AG08395 (cell line): ENCODE measurements at places on chromosomes 5 and 9.

GRCh38 chr5:31415009-31415923 is 116.6 kb downstream of the DROSHA start:
- peak; percentile 18 for DNase-seq

DNA sequence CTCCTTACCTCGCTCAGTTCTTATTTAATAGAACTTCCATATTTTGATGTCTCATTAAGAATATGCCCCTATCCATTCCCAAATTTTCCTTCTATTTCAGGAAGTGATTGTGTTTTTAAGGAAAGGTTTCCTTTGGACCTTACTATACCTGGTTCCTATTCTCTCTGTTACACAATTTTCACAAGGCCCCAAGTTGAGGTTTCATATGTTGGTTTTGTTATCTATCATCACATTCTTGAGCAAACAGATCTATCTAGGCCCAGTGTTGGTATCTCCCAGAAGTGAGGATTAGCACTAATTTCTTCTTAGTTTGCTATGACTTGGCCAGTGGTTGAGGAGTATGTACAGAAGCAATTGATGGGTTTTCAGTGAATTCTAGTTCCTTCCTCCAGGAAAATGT is 41.5 kb downstream of the ALG2 start:
- DNase-seq, result no peak

DNA sequence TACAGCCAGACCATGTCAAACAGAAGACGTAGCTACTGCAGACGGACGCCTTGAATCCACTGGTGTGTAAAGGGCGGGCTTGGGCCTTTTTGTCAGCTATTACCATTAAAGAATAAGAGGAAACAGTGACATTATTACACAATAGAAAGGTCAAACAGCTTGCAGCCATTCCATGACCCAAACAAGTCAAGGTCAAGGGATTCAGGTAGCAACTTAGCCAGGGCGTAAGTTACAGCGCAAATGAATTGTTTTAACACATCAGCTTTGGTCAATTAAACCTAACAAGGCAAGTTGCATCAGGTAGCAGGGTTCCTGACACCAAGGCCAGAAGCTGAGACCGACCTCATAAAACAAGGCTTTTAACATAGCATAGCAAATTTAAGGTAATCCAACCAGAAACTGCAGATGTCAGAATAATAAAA is 15.3 kb downstream of the NFIB start:
- DNase-seq, result no peak

- DNase-seq, result no peak
Observed at GRCh38 chr5:150604010-150604409, 36.5 kb upstream of the SYNPO start.

- DNase-seq, result no peak
Observed at GRCh38 chr5:133275631-133276030, 223.8 kb downstream of the HSPA4 start.

DNA sequence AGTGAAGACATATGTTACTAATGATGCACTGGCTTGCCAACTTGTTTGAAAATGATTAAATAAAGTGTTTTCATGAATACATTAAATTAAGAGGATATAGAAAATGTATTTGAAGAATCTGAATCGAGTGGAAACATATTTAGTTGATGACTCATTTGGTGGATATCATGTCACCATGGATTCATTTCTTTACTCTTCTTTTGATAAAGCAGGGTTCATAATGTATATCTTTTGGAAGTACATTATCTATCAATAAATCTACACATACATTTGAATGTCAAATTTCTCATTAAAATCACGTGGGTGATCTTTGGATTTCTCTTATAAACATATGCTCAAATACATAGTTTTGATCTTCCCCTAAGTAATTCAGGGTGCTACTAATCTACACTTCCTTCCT is 1148.1 kb upstream of the ACO1 start:
- no peak for DNase-seq

DNA sequence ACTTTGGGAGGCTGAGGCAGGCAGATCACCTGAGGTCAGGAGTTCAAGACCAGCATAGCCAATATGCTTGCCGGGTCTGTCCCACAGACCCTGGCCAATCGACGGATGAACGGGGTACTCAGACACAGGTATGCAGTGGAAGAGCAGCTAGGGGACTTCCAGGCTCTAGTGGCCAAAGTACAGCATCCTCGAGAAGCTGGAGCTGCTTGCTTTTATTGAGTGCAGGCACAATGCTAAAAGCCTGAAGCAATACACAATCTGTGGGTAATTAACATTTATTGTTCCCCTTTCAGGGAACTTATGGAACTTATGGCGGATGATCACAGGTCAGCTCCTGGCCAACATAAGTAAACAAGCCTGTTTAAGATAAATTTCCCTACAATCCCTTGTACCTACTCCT is 32.8 kb upstream of the SEMA4D start:
- DNase-seq, result no peak

GRCh38 chr5:109410389-109411148 is 795 bp upstream of the PJA2 start:
- peak; percentile 48 for DNase-seq

DNA sequence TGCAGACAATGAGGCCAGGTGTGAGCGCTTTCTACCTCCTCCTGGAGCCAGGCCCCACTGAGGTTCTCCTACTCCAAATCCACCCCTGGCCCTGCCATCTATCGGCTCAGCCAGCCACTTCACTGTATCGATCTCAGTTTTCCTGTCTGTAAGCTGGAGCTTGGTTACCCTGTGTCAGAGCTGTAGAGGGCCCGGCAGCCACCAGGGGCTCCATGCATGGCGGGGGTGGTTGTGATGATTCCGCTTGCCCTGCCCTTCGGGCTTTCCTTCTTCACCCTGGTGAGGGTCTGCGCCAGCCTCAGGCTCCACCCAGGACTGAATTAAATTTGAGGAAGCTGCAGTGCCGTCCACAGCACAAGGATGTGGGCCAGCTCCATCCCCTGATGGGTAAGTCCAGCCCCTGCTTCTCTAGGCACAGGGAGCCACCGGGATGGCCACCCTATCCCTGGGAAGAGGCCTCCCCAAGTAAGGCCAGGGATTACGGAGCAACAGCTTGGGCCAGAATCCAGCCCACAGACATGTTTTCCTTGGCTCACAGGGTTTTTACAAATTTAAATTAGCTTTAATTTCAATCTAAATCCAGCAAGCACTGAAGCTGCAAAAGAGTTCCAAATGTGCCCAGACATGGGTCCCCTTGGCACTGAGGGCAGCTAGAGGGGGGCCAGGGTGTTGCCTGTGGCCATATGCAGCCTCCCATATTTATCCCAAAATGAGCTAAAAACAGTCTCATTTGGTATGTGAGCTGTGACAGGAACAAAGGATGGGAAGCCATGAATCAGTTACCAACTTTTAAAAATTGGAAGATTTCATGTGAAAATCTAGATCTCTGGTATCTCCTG is 89.1 kb upstream of the FBXW11 start:
- DNase-seq, result no peak

DNA sequence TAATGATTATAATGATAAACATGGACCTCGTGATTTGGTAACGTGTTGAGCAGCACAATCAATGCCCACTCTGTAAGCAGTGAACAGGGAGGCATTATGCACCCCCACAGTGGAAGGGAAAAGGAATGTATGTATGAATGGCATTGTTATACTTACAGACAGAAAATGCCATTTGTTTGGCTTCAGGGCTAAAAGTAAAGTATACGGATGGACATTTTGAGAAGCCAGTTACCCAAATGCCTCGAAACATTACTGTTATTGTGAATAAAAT is 260.2 kb upstream of the PPP1R2B start:
- no peak for DNase-seq

- no peak for DNase-seq
Observed at GRCh38 chr5:127486471-127486870, 31.0 kb upstream of the PRRC1 start.

DNA sequence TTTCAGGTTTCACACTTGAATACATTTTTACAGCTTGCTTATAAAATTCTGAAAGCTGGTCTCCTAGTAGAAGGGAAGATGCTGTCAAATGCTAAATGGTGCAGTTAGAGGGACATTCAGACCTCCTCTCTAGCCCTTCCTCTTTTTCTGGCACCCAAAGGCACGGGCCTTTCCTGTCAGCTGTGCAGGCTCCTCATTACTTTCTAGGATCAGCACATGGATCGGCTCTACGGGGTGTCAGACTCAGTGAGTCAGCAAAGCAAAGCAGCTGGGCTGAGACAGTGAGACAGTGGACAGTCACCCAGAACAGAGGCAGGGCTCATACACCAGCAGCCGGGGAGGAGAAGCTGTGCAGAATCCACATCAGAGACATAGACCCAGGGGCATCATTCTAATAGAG is 80.0 kb upstream of the TNC start:
- DNase-seq, result peak; percentile 50

GRCh38 chr9:89628601-89629000 is 23.8 kb downstream of the GADD45G start:
- no peak for DNase-seq

DNA sequence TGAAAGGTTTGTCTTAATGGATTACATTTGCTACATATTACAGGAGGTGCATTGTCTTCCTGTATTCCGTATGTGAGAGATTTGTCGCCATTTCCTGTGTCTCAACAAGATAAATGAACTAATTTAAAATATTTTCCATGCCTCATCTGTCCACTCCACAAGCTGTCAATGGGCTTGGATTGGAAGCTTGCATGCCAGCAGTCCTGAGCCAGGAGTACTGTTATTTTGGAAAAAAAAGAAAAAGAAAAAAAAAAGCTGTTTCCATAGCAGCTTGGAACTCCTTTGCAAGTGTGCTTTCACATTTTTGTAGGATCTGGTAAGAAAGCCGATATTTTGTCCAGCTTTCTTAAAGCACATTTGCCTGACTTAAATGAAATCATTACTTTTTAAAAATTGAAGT is 330.8 kb downstream of the KDM4C start:
- DNase-seq, result no peak

- no peak for DNase-seq
Observed at GRCh38 chr9:120431268-120431667, 148.7 kb downstream of the CDK5RAP2 start.

DNA sequence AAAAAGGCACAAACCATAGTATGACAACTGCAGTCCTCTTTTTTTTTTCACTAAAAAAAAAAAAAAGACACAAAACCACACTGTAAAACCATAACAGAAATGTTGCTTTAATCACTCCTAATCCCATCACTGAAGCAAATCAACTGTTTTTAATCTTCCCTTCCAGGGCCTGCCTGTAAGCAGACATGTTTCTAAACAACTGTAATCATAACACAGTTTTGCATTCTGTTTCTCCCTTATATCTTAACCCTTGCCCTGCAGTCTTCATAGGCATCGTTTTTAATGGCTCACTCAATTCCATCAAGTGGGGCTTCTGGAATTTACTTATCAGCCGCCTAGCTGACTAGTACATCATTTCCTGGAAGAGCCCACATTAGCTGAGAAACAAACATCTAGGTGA is 111.0 kb upstream of the SLC25A48 start:
- no peak for DNase-seq

DNA sequence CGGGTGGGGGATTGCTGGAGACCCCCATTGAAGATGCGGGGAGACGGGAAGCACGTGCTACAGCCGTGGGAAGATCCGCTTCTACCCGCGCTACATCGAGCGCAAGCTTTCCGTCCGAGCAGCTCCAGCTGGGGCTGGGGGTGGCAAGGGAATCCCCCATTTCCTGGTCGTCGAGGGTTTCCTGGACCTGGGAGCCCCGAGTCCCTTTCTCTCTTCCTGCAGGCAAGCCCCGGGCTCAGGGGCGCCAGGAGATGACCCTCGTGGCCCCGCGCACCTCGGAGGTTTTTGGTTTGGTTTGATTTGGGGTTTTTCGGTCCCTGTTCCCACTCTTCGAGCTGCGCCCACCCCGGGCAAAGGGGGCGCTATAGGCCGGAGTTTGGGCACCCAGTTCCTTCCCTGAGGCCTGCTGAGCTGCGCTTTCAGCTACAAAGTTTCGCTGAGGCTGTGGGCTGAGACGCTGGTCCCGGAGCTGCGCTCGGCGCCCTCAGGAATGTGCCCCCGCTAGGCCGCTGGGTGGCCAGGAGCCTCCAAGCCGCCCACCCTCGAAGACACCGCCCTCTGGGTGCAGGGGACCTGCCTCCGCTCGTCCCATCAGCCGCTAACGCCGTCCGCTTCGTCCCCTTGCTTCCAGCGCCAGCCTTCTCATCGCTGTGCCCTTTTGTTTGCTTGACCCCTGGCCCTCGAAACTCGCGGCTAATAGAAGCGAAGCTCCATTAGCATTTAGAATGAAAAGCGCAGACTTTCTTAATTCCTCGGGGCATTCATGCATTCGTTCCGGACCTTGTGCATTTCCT is 2.9 kb downstream of the NR4A3 start:
- peak; percentile 61 for DNase-seq

GRCh38 chr5:112711436-112711835 is 26.2 kb upstream of the APC start:
- DNase-seq, result no peak

GRCh38 chr9:119177196-119177595 is 192.0 kb downstream of the BRINP1 start:
- no peak for DNase-seq

GRCh38 chr9:16417161-16417560 is 453.3 kb downstream of the BNC2 start:
- peak; percentile 73 for DNase-seq

- DNase-seq, result no peak
Observed at GRCh38 chr5:50445296-50445949, 4.3 kb upstream of the EMB start.

DNA sequence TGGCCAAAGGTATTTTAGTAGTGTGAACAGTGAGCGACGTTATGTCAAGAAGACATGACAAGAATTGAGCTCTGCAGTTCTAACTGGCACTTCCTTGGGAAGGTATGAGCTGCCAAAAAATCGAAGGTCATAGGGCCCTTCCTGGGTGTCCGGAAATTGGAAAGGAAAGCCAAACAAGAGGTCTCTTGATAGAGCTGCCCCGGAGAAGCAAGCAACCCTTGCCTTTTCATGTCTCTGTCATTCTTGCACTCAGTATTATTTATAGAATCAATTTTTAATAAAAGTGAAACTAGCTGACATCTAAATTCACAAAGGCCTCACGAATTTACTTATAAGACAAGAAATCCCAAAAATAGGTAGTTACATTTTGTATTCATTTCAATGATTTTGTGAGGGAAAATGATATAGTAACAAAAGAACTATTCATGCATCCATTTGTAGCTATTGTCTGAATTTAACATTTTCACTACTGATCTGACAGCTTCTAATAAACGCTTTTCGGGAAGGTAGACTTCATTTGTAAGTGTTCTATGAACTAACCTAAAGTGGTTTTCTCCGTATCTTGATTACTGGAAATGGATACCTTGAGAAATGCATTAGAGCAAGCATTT is 113.8 kb upstream of the VCAN start:
- DNase-seq, result no peak

GRCh38 chr9:82331079-82331478 is 342.5 kb downstream of the SPATA31D1 start:
- DNase-seq, result no peak

- no peak for DNase-seq
Observed at GRCh38 chr9:86978922-86979474, 31.7 kb upstream of the GAS1 start.

GRCh38 chr5:118068886-118069285 is 919.5 kb downstream of the DTWD2 start:
- DNase-seq, result no peak

- no peak for DNase-seq
Observed at GRCh38 chr9:131671133-131671520, 68.7 kb downstream of the RAPGEF1 start.

DNA sequence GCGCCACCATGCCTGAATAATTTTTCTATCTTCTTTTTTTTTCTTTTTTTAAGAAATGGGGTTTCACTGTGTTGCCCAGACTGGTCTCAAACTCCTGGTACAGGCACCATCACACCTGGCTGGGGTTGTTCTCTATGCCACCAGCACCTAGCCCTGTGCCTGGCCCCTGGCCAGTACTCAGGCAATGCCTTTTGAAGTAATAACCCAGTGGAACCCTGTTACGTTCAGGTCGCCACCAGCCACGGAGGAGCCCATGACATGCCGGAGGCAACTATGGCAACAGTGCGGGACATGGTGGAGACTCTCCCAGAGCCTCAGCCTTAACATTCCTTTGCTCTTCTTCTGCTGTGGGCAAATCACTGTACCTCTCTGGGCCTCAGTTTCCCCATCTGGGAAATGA is 14.1 kb downstream of the COL15A1 start:
- DNase-seq, result no peak
